Activated T-helper 9 cell treated with anti-CD3 and anti-CD28 coated beads, Interleukin-2, amount 50 U/mL, for 16 hours (primary cell): ENCODE measurements at places on chromosomes 2 and 18.
A peak's percentile ranks its signal among the peaks of the same experiment; 100 is the strongest.

DNA sequence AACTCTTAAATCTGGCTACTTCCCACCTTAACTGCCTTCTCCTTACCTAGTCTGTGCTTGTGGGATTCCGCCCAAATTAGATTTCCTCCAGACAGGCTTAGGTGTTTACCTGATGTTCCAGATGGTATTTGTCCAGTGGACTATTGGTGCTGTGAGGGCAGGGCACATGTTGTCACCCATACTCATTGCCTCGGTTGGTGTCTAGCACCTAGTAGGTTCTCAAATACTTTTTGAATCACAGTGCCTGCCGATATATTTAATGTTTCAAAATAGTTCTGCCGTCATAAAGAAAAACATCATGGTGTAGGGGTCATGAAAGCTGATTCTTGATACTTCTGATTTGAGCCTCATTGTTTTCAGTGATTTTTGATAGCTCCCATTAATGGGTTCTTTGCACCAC, 1.1 kb downstream of the SEPTIN2 start:
- DNase-seq, result no peak

DNA sequence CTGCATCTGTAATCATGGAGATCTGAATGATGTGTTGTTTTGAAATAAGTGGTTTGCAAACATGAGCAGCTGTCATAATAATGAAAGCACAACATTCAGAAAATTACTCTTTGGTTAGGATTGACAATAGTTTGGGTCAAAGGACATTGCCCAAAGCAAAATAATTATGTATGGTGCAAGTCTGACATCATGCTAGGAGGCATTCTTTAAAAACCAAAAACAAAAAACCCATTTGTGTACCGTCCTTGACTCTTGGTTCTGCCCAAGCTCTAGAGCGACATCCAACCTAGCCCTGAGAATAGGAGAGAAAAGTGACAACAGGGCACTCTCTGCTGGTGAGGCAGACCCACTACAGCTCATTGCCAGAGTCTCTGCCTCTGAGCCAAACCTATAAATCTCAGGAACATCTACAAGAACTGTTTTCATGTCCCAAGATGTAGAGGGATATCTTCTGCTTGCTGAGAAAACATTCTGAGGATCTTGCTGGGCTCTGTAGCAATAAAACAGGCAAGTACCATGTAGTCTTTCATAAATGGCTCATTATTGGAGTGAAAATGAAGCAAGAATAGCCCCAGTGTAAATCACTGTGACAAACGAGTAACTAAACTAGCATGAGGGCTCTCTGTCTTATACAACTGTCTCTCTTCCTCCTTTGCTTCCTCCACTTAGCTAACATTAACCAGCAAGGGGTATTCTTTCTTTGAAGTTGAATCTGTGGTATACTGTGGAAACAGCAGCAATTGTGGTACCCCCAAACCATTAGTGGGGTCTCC, 266.8 kb upstream of the CXCR4 start:
- DNase-seq, result peak; percentile 24

DNA sequence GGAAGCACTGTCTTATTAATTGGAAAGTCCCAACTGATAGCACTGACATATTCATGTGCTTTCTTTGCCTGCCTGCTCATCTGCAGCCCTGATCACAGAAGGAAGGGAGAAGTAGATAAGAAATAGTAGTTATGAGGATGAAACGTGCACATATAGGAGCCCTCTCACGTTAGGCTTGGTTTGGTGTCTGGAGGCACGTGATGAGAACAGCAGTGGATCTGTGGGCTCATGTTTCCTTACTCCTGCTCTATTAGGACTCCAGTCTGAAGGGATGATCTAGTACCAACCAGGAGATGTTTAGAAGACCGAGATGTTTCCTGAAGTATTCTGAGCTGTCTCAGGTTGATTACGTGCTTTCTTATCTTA, 84.9 kb downstream of the MAP4K4 start:
- no peak for DNase-seq

GRCh38 chr2:17803497-17803896, 12.8 kb upstream of the MSGN1 start:
- no peak for DNase-seq

- DNase-seq, result no peak
Observed at GRCh38 chr18:78891185-78891762, 88.3 kb upstream of the SALL3 start.

GRCh38 chr2:39023649-39024048, 97.2 kb downstream of the SOS1 start:
- DNase-seq, result no peak

GRCh38 chr18:35875566-35875965, 96.9 kb upstream of the RMP24 start:
- DNase-seq, result no peak

DNA sequence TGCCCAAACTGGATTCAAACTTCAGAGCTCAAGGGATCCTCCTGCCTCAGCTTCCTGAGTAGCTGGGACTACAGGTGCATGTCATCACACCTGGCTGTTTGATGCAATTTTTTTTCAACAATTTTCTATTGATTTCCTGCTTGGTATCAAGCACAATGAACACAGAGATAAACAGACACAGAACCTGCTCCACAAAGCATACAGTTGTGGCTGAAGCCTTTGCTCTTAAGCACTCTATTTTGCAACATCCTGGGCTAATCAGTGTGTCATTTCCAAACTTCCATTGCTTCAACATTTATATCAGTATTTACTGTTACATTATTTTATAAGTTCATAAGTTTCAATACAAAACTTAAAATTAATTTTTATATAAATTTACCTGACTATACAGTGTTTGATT, 79.4 kb downstream of the NEB start:
- DNase-seq, result no peak

- DNase-seq, result no peak
Observed at GRCh38 chr2:148876202-148876594, 1.2 kb downstream of the KIF5C start.

DNA sequence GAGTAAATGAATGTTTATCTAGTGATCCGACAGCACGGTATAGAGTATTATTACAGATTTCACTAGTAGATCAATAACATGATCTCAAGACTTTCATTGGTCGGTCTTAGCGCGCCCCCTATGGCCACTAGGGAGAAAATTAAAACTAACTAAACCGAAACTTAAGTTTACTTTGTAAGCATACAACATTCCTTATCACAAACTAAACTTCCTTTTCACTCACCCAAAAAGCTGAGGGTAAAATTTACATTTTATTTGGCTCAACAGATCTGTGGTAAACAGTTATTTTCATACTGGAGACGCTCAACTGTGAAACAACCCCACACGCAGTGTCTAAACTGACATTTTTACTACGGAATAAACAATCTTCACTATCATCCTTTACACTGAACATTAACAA, 215.6 kb upstream of the MAP2 start:
- no peak for DNase-seq

DNA sequence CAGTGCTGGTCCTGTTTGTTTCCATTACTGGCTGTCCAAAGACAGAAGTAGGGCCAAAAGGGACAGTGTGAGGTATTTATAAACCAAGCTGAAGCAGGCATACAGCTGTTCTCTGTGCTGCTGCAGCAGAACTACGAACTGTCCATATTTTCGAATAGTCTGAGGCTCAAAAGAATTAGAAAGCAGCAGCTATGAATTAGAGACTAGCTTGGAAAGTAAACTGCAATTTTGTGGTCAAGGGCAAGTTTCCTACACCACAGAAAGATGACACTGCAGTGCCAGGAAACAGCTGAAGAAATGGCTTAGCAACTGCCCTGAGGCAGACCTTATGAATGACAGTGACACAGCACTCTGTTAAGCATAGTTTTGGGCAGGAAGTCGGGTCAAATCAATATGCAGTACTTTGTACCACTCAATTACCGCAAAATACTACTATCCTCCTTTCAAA, 125.3 kb downstream of the TMEM131 start:
- no peak for DNase-seq

GRCh38 chr2:86280191-86280667, 57.2 kb downstream of the REEP1 start:
- no peak for DNase-seq

- no peak for DNase-seq
Observed at GRCh38 chr18:76426737-76427305, 68.2 kb downstream of the ZNF516 start.

GRCh38 chr2:144215701-144216675, 303.9 kb downstream of the ZEB2 start:
- DNase-seq, result no peak

DNA sequence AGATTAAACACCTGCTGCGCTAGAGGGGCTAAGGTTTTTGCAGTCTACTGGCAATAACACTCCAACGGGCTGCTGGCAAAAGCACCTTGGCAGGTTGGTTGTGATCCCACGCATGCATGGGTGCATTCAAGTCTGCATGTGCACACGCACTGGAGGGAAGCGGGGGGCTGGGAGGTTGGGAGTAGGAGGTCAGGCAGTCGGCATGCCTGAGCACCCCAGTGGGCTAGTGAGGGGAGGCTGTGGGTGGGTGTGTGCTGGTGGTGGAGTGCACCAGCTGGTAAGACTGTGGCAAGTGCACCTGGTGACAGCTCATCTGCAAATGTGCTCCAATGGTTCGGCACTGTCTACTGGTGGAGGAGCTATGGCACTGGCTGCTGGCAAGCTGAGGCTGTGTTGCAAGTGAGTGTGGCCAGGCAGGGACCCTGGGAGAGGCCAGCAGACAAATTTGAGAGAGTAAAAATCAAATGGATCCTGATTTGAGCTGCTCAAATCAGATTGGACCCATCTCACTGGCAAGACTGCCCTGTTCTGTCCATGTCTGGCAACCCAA, 460.6 kb upstream of the DSEL start:
- DNase-seq, result no peak

- DNase-seq, result no peak
Observed at GRCh38 chr2:43331422-43331821, 105.0 kb upstream of the ZFP36L2 start.

- DNase-seq, result no peak
Observed at GRCh38 chr2:8590938-8591337, 90.9 kb upstream of the ID2 start.

GRCh38 chr2:12313445-12314126, 403.1 kb upstream of the TRIB2 start:
- DNase-seq, result no peak

DNA sequence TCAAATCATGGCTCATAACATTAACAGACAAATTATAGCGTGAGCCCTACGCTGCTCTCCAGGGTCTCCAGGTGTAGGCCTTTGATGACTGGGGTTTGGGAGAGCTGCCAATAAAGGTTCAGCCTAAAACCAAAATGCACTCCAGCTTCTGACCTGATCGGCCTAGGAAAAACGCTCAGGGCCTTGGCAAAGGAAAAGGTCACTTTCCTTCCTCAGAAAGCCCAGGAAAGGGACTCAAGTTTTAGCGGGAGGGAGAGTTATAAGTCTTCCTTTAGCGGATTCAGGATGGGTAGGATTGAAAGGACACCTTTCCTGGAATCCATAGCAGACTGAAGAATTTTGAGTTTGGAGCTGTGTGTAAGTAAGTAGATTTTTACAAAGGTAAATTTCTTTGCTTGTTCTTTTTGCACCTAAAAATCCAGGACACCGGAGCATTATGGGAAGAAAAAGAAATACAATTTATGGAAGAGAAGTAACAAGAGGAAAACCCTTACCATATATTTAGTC, 8.8 kb downstream of the EVX2 start:
- DNase-seq, result no peak
